ENCODE measurements at places on chromosomes 12 and 14.

- no peak for DNase-seq
Observed at GRCh38 chr12:10982244-10982643, 4.5 kb downstream of the TAS2R50 start.

- no peak for DNase-seq
Observed at GRCh38 chr12:67434671-67435370, 165.7 kb downstream of the CAND1 start.

GRCh38 chr14:104206281-104206904 lies 68.0 kb downstream of the KIF26A start:
- DNase-seq = no peak

GRCh38 chr12:122834921-122835749 lies at the start of gene HIP1R:
Gene HIP1R (plus strand): TSS chr12:122835457. CDS start chr12:122835551, 94 bp downstream.
- peak; percentile 31 for DNase-seq

DNA sequence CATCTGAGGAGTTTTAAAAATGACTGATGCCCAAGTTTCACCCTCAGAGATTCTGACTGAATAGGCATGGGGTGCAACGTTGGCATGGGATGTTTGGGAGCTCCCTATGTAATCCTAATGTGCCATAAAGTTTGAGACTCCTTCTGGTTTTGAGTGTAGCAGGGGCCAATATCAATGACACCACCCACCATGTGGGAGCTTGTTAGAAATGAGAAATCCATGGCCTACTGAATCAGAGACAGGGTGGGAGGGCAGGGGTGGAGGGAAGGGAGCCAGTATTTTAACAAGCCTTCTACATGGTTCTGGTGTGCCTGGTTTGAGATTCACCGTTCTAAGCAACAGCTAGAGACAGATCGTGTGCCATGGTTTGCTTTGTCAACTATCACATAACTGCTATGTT lies 46.1 kb downstream of the VCPKMT start:
- DNase-seq = no peak

DNA sequence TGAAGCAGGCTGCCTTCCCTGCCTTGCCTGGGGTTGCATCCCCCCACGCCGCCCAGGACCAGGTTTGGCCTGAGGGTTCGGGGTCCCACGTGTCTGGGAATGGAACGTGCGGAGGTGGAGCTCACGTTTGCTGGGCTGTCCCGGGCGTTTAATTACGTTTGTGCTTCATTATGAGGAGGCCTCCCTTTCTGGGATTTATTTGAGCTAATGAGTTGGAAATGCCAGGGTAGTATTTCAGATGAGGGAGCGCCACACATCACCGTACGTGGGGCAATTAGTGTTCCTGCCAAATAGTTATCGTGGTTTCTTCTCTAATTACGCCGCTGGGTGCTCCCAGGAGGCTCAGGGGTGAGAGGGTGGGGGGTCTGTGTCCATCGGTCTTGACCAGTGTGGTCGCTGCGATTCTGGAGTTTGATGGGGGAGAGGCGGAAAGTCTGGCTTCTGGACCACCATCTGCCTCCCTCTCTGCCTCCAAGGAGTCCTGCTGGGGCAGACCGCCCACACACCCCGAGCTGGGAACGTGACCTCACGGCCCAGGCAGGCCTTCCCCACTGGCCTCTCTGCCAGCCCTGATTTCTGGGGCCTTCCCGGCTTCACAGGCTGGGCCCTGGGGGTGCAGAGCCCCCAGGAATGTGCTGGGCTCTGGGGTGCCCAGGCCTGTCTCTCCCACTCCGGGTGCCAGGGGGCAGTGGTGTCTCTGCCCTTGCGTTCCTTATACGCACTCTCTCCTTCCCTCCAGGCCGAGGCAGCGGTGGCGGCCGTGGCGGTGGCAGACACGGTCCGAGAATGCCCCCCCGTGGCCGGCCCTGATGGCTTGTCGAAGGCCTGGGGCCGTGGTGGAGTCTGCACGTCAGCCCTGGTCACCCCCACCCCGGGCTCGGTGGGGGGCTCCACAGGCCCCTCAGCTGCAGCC lies 18.9 kb downstream of the KIF26A start:
- DNase-seq = no peak

All from stimulated activated CD8-positive, alpha-beta memory T cell treated with anti-CD3 and anti-CD28 coated beads, Interleukin-15, amount 100 ng/mL, for 4 hours (primary cell).